Left lung (tissue), 14 donors: ENCODE measurements at places on chromosomes 3 and 15.

DNA sequence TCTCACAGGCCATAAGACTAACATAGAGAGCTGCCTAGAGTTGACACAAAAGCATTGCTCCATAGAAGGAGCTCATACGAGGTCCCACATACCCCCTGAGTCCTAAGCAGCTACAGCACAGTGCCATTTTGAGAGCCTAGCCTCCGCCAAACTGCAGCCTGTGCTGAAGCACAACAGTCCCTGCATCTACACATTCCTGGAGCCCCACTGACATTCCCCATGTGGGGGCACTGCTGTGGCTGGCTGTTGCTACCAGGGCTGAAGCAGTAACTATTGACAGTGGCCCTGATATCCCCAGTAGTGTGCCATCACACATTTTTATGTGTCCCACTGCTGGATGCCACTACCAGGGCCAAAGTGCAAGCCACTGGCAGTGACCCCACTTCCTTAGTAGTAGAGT is 80.3 kb downstream of the CERS3 start:
- no peak for DNase-seq

DNA sequence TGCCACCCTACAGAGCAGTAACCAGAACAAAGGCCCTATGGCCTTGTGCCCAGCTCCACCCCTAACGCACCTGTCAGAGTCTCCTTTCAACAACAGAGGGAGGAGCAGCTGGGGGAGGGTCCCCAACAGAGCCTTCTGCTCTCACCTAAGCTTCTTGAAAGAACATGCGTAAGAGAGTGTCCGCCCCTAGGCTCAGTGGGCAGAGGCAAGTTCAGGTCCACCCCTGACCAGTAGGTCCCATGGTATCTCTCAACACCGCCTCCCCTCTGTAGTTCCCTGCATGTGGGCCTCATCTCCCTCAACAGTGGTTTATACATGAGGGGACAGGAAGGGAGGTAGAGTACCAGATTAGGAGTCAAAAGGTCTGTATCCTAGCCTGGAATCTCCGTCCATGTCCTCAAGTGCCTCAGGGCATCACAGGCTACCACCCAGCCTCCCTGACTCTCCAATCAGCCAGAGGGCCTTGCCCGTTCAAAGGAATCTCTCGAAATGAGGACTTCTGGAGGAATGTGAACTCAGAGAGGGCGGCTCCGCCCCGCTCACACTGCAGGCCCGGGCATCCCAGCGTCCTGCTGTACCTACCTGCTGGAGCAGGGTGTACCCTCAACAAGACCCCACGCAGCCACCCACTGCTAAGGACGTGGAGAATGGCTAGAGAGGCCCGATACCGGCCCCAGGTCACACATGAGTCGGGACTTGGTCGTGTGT is 680 bp downstream of the POC1A start:
- no peak for DNase-seq

- DNase-seq: no peak
These were observed 41.9 kb upstream of the ABHD10 start for GRCh38 chr3:111936967-111937366.

DNA sequence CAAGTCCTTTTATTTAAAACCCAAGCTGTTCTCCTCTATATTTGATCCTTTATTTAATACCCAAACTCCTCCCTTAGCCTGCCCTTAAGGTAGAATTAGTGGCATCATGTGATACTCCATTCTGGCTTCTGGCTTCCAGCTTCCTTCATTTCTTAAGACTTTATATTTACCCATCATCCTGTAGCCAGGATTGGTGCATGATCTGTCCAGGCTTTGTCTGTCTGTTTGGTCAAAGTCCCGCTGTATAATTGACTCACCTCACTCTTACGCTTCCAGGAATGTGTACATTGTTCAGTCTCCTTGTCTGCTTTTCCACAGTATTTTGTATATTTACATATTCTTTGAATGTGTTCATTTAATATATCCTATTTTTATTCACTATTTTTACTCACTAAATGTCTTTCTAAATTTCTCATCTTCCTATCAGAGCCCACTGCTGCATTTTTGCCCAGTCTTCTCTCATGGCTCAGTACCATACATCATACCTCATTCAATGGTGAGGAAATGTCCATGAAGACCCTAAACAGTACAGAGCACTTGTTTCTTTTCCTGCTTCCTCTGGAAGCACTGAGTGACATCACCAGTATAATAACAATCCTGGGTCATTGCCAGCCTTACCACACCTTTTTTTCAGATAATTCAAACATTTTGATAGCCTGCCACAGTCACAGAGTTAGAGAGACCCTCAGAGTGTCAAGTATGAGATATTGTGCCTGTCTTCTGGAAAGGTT is 31.5 kb downstream of the TMEM108 start:
- DNase-seq: no peak
